NCI-H526 treated with DMSO at 0.1 percent for 48 hours (cell line): ENCODE measurements at places on chromosomes 11 and 22.

- no peak for DNase-seq
Measured at GRCh38 chr11:58530236-58530635, 22.3 kb upstream of the OR5B21 start.

DNA sequence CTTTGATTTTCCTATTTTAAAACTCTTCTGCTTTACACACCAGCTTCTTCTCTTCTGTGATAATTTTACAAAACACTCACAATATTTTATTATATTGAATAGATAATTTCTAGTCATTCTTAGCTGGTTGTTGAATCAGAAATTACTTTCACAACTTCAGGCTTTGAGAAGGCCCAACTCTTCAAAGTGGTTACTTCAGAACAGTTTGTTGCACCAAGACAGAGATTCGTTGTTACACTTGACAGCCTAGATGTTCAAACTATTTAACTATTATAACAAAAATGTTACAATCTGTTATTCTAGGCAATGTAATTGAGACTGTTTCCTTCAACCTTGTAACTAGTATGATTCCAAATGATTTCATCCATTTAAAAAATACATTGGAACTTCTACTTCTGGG is 333.2 kb upstream of the CHORDC1 start:
- DNase-seq, result no peak

DNA sequence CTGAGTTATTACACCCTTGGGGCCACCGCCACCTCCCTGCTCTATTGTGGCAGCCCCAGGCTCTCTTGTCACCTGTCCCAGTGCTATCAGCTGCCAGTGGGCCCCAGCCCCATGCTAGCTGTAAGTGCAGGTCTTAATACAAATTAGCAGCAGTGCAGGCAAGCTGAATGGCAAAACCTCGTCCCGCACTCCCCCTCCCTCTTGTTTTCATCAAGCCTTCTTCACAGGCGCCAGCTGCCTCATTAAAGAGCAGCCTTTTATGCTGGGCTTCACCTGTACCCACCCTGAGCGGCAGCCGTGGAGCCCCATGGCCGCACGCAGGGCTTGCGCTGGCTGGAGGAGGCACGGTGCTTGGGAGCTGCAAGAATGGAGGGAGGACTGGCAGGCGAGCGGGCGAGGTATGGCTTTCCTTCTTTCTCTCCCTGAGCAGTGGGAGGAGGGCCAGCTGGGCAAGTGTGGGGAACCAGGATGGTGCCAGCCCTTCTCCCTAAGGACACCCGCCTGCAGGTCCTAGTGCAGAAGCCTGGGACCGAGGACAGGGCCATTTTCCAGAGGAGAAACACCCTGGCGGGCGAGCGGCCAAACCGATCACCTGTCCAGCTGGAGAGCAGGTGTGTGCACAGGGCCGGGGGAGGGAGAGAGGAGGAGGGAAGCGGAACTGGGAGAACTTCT is 70.7 kb downstream of the FLI1 start:
- DNase-seq, result no peak

DNA sequence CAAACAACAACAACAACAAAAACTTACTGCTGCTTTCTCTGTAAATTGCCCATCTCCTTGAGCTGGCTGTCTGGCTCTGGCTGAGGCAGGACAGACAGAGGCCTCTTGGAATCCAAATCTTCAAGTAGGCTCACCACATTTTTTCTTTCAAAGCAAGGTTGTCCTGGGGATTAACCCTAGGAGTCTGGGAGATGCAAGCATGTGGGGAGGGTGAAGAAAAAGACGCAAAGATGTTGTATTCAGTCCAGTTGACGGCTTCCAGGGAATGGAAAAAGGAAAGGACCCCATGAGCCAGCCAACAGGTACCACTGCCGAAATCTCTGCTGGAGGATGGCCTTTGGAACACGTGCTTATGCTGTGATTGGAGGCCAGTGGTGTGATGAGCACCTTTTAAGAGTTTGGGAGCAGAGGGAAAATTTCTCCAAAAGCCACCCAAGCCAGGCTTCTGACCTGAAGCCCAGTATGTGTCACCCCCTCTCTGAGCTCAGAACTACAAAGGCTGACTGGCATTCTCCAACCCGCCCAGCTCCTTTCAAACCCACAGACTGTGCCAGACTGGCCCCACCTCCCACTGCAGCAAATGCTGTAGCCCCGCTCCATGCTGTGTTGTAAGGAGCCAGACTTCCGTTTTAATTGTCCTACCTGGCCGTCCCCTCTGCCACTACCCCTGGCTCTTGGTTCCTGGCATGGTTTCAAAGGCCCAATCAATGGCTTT is 10.8 kb downstream of the BLID start:
- DNase-seq, result no peak

DNA sequence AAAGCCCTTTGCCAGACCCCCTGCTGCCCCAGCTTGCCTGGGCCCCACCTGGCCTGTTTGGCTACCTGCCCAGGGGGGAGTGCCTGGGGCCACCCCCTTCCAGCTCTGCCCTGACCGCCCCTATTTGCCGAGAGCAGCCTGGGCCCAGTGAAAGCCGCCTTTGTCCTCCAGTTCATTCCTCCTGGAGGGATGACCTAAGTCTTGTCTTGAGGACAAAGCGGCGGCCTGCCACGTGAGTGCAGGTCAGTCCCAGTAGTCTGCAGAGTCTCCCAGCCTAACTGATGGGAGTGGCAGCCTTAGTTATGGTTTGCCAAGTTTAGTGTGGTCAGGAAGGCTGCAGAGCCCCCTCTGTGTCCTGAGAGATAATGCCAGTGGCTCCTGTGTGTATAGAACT is 115.9 kb upstream of the CRYBB3 start:
- no peak for DNase-seq

DNA sequence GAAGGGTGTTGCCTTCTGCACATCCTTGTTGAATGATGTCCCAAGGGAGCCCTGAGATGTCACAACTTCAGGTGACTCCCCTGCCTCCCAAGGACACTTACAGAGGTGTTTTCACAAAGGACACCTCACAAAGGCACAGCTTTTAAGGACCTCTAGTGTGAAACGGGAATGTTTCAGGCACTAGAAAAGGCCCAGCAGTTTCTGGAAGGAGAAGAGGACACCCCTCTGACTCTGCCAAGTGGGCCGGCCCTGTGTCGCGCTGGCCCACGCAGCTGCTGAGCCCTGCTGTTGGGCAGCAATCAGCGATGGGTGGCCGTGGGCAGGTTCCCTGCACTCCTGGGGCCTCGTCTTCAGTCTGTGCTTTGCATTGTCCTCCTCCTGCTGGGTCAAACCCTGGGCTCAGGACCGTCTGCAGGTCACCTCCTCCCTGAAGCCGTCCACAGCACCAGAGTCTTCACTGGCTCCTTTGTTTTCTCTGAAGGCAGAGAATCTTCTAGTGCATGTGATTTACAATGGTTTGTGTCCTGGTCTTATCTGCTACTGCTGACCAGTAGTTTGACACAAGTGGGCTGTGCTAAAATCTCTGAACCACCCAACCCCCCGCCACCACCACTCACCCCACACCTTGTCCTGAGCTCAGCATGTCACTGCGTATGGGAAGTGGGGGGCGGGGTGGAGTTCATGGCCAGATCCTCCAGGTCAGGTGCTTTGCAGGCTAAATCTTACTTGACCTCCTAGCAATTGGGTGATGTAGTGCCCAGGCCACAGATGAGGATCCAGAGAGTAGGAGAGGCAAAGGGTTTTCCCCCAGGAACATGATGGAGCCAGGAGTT is 3.2 kb downstream of the LINC01488 start:
- DNase-seq, result no peak

GRCh38 chr11:60942970-60943565 is 8.9 kb downstream of the SLC15A3 start:
- DNase-seq, result no peak

DNA sequence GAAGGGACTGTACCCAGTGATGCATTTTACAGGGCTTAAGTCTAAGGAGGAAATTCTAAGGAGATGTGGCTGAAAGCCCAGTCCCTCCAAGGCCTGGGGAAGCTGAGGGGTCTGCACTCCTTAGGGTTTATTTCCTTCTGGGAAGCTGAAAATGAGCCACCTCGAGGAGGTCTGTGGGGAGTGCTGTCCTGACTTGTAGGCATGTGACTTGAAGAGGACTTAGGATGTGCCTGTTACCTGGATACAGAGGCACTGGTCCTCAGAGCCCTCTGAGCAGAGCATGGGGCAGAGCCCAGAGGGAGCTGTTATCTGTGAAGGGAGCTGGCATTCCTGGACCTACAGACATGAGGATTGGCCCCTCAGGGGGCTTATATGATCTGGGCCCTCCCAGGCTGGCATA is 77.1 kb downstream of the TP53I11 start:
- DNase-seq, result no peak

DNA sequence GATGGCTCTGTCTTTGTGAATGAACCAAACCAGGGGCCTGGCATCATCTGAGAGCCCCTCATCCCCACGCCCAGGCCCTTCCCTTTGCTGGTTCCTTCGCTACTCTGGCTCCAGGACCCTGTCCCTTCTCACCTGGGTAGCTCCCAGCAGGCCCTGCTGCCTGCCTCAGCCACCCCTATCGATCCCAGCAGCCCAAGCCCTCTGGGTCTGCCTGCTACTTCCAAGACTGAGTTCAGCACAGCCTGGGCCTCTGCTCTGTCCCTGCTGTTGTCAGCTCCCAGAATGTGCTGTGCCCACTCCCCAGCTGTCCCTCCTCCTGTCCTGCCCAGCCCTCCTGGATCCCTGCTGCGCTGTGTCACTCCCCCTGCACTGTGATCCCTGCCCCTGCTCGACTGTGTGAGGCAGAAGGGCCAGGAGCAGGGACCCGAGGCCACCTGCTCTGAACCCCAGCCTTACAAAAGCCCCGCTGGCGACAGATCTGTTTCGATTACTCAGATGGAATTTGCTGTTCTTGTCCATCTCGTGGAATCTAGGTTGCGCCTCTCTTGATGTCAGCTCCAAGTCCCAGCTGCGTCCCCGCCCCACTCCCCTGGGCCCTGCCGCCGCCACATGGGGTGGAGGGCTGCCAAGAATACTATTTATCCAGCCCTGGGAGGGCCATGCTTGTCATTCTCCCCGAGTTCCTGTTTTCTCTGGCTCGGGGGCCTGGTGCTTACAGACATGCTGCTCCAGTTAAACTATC is 13.0 kb downstream of the MRPL21 start:
- no peak for DNase-seq

- no peak for DNase-seq
Measured at GRCh38 chr11:128843198-128843785, 23.8 kb downstream of the KCNJ1 start.

DNA sequence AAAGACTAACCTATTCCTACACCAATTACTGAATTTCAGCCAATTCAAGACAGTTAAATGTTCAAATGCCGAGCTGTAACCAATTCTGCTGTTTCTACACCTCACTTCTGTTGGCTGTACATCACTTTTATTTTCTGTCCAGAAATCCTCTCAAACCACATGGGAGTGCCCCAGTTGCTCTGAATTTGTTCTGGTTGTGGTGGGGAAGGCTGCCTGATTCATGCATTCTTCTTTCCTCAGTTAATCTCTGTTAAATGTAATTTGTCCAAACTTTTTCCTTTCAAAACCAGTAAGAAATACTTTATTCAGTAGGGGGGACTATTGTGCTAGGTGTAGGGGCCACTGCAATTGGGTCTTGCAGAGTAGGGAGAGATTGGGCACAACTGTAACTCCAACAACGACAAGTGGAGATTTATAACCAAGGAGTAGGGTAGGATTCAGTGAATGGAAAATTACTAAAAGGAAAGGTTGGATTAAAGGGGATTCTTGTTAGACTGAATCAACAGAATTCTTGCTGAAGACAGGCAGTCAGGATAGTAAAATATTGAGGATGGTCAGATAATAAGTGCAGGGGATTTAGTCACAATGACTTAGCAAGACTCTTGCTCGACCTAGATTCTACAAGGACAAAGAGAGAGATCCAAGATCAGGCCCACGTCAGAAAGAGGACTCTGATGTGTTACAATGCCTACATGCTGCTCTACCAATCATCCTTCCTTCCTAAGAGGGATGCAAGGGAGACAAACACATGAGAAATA is 593.5 kb upstream of the FAT3 start:
- DNase-seq, result no peak

- DNase-seq, result peak; percentile 97
Measured at GRCh38 chr11:111422494-111423249, 43.6 kb upstream of the POU2AF1 start.

- no peak for DNase-seq
Measured at GRCh38 chr22:24244144-24244787, 616 bp downstream of the GGT5 start.

- no peak for DNase-seq
Measured at GRCh38 chr11:9825315-9825714, 161.4 kb downstream of the SWAP70 start.

DNA sequence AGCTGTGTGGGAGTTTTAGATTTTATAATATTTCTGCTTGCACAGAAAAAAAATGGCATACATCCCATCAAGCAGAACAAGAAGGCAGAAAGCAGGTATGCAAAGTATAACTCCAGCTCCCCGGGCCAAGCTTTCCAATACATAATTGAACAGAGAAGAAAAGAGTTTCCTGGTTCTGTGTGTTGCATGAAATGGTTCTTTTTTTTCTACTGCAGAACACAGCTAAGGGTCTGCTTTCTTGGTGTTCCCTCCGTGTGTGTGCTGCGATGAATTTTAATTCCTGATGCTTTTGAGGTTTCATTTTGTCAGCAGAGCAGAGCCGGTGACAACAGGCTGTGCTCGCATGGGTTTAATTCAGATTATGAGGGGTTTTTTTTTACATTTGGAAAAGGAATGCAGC is 70.7 kb upstream of the TTC12 start:
- DNase-seq, result peak; percentile 40

- no peak for DNase-seq
Measured at GRCh38 chr22:50081426-50082196, 3.6 kb downstream of the MLC1 start.

DNA sequence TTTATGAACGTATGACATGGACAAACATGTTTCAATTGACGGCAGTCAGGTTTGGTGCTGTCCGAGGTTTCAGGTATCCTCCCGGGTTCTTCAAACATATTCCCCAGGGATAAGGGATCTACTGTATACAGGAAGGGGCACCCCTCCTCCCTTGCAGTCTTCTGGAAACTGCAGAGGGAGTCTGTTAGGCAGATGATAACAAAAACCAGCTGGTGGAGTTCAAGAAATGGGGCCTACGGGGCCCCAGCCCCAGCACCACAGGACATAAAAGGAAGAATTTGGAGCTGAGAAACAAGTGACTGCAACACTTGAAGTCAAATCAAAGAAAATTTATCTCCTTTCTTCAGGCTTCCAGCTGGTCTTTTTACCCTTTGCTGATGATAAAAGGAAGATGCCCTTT is 32.1 kb downstream of the SNU13 start:
- no peak for DNase-seq

GRCh38 chr11:12005476-12005875 is 3.0 kb downstream of the DKK3 start:
- no peak for DNase-seq

GRCh38 chr11:27330633-27331270 is 32.3 kb downstream of the CCDC34 start:
- no peak for DNase-seq

DNA sequence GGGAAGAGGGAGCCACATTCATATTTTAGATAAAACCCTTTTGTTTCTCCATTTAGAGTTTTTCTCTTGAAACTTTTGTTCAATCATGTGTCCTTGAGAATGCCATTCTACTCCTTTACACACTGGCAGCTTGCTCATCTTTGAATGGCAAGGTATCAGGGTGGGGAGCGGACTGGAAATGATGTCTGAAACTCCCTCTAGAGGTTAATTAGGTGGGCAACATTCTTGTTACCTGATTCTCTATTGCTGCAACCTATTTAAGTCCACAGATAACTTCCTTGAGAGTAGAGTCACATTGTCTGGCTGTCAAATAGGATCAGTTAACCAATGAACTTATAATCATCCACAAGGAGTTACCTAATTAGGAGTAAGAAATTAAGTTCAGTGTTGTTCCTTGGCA is 533.6 kb upstream of the API5 start:
- no peak for DNase-seq
